ENCODE measurements at places on chromosomes 4 and X. TPM values are rescaled to one million over a fixed set of nuclear protein-coding genes. Genes with fewer than 3 reads are reported as not detected.

Gene ABLIM2
- 0.32 TPM for total RNA-seq

Gene WDR13
- total RNA-seq, result 31.6 TPM

Gene HPGDS
- not detected for total RNA-seq

Gene RAI2
- total RNA-seq, result 0.41 TPM

Gene PPEF2
- 0.11 TPM for total RNA-seq

Gene UGT8
- 0.07 TPM for total RNA-seq

Gene PPP1R2C
- not detected for total RNA-seq

Gene NLRP2B
- total RNA-seq, result not detected

Gene BST1
- 0.20 TPM for total RNA-seq

Gene STBD1
- 0.18 TPM for total RNA-seq

Gene PLAC1
- total RNA-seq, result not detected

Gene ATOH1
- total RNA-seq, result not detected

Gene CXCL11
- total RNA-seq, result not detected

Gene POLN
- 2.1 TPM for total RNA-seq

Gene ADH7
- not detected for total RNA-seq

Gene SLITRK2
- not detected for total RNA-seq

Gene SMS
- total RNA-seq, result 175 TPM

Gene GAGE12H
- total RNA-seq, result not detected

Gene ZCCHC12
- total RNA-seq, result not detected

Gene SPANXB1
- not detected for total RNA-seq

Gene ZFYVE28
- 7.0 TPM for total RNA-seq

Gene PCDH10
- total RNA-seq, result not detected

Gene RHOXF2B
- not detected for total RNA-seq

Gene RPA4
- 0.38 TPM for total RNA-seq

Gene LAGE3
- total RNA-seq, result 49.8 TPM

Gene DNAAF6
- total RNA-seq, result not detected

Gene CNGA1
- total RNA-seq, result not detected

Gene FAM53A
- 1.8 TPM for total RNA-seq

Gene CFP
- total RNA-seq, result 2.1 TPM

Gene ZNF330
- total RNA-seq, result 81.9 TPM

Gene GPRIN3
- 10.6 TPM for total RNA-seq

Gene CENPE
- total RNA-seq, result 36.7 TPM

Gene RHOXF1
- total RNA-seq, result not detected

Gene GRIA2
- total RNA-seq, result not detected

Gene FBXL5
- total RNA-seq, result 27.5 TPM

Gene TSPAN5
- total RNA-seq, result 21.9 TPM

Gene NHSL2
- total RNA-seq, result 0.58 TPM

Gene CFAP299
- total RNA-seq, result not detected

Gene ANXA10
- total RNA-seq, result not detected

Gene HTN1
- not detected for total RNA-seq

Gene TRIM60
- not detected for total RNA-seq

Gene AMTN
- total RNA-seq, result not detected

Gene TAB3
- 16.5 TPM for total RNA-seq

Gene ASB5
- total RNA-seq, result not detected

Gene TMSB15B
- 7.2 TPM for total RNA-seq

Gene WDR17
- total RNA-seq, result 0.63 TPM

Gene PTTG2
- total RNA-seq, result not detected

Gene FGF5
- not detected for total RNA-seq

Gene CTSO
- 3.7 TPM for total RNA-seq

Gene ADD1
- 149 TPM for total RNA-seq

Gene ADGRL3
- not detected for total RNA-seq

Gene SMIM10
- total RNA-seq, result 1.7 TPM

Gene VCX3A
- not detected for total RNA-seq

Gene VSIG4
- total RNA-seq, result not detected

Gene FGD1
- total RNA-seq, result 0.07 TPM

Gene NAP1L3
- 1.6 TPM for total RNA-seq

Gene GAGE12E
- not detected for total RNA-seq

Gene RAB40A
- total RNA-seq, result 0.58 TPM

Gene SSX4B
- total RNA-seq, result not detected

Gene CPZ
- total RNA-seq, result not detected

Data from activated CD8-positive, alpha-beta T cell treated with anti-CD3 and anti-CD28 coated beads for 36 hours (primary cell).